ENCODE measurements at places on chromosomes 7 and 10.

- DNase-seq = no peak
Observed at GRCh38 chr7:111262293-111263116, 171.6 kb downstream of the LRRN3 start.

DNA sequence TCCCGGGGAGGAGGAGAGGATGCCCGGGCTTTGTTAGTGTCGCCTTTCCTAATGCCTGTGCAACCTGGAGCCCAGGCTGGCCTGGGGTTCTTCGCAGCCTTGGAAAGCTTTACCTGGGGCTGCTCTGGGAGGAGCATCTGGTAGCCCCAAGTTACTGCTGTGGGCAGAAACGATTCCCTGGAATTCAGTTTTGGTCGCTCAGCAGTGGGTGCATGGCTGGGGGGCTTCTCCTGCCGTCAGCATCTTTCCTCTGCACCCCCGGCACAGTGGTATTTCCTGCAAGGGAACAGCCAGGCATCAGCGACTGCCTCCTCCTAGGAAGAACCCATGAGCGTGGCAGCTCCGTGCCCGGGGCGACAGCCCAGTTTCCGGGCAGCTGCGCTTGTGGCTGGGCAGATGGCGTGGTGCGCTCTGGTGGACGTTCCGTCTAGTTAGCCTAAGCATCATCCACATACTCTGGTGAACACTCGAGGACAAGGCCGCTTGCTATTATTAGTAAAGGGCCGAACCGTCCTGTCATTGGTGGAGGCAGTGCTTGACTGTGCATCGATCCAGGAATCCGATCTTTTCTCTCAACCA, 107.0 kb upstream of the BTBD16 start:
- DNase-seq = no peak

DNA sequence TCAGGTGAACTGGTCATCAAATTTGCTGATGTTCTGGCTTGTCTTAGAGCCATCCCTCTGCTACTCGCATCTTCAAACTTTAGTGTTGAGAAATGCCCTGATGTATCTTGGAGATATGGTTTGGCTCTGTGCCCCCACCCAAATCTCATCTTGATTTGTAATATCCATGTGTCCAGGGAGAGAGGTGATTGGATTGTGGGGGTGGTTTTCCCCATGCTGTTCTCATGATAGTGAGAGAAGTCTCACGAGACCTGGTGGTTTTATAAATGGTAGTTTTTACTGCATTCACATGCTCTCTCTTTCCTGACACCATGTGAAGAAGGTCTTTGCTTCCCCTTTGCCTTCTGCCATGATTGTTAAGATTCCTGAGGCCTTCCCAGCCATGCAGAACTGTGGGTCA, 74.0 kb upstream of the AFAP1L2 start:
- no peak for DNase-seq

GRCh38 chr7:99127636-99128035, 16.3 kb downstream of the SMURF1 start:
- DNase-seq = no peak

DNA sequence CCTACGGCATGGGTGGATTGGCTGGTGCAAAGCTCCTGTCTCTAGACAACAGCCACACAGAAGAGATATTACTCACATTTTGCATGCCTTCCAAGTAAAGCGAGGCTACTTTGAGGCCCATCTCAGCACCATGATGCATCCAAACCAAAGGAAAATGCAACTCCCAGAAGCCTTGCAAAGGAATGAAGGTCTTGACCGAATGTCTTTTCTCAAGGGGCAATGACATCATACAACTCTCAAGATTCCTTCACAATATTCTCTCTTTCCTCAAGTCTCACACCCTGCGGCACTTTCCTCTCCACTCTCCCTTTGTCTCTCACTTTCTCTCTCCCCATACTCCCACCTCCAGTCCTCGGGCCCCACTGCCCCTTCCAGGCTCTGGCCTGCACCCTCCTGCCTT, 44.8 kb upstream of the CPXM2 start:
- no peak for DNase-seq

- DNase-seq = no peak
Observed at GRCh38 chr7:131683536-131684125, 127.2 kb upstream of the PODXL start.

GRCh38 chr10:117718986-117719920, 176.7 kb downstream of the EMX2 start:
- DNase-seq = no peak

DNA sequence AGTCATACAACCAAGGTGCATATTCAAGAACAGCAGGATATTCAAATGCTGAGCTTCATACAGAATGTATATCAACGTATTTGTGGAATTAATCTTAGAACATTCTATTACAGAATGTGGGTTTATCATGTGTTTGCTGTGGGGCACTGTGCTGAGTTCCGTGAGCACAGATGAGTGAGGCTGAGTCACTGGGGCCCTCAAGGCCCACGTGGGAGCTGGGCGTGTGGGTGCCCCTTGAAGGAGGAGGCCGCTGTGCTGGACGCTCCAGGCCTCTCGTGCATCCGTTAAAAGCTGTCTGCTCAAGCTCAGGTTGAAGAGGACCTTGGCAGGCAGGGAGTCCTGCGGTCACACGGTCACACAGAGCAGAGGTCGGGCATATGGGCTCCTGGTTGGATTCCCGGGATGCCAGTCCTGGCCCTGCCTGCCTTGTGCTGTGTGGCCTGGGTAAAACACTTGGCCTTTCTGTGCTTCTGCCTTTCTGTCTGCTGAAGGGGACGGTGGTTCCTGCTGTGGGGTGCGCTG, 70.1 kb downstream of the GLRX3 start:
- DNase-seq = no peak

GRCh38 chr7:2205036-2205780, 27.5 kb downstream of the MAD1L1 start:
- no peak for DNase-seq

GRCh38 chr7:86094166-86094669, 549.5 kb upstream of the GRM3 start:
- DNase-seq = no peak

- DNase-seq = no peak
Observed at GRCh38 chr7:148058753-148059152, 531.8 kb upstream of the C7orf33 start.

DNA sequence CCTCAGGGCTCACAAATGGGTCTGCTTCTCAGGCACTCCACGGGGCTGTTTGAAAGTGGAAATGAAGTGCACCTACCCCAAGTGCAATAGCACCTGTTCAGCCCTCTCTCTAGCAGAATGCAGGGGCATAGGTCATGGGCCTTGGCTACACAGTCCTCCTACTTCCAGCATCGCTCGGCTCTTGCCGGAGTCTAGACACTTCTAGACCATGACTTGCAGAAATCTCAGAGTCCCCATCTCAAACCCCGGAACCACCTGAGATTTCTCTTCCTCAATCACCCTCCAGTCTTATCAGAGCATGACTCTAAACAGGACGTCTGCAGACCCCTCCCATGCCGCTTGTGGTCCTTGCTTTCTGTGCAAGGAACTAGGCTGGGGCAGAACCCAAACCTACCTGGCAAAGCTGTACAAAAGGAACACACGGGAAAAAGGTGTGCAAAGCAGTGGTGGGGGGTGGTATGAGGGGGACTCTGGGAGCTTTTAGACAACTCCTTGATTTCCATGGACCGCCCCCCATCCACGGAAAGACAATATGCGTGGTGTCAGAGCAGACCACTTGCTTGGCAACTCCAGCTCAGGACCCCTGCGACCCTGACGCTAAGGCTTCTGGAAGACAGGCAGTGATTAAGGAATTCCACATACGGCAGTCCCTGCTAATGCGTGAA, 13.8 kb downstream of the TMEM273 start:
- DNase-seq = no peak

DNA sequence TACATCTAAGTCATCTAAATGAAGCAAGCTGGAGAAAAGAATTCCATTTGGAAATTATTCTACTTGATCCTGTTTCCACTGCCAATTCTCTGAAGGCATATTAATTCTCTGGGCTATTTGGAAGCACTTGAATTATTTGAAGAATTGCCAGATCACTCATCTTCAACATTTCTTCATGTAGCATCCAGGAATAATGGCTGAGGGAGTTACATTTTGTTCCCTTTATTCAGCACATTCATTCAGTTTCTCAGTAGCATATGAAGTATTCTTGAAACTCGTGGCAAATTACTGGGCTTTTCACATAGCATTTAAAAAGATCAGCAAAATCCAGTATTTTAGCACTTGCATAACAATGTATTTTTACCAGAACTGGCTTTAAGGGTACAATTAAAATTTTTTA, 127.1 kb upstream of the VIPR2 start:
- DNase-seq = no peak

DNA sequence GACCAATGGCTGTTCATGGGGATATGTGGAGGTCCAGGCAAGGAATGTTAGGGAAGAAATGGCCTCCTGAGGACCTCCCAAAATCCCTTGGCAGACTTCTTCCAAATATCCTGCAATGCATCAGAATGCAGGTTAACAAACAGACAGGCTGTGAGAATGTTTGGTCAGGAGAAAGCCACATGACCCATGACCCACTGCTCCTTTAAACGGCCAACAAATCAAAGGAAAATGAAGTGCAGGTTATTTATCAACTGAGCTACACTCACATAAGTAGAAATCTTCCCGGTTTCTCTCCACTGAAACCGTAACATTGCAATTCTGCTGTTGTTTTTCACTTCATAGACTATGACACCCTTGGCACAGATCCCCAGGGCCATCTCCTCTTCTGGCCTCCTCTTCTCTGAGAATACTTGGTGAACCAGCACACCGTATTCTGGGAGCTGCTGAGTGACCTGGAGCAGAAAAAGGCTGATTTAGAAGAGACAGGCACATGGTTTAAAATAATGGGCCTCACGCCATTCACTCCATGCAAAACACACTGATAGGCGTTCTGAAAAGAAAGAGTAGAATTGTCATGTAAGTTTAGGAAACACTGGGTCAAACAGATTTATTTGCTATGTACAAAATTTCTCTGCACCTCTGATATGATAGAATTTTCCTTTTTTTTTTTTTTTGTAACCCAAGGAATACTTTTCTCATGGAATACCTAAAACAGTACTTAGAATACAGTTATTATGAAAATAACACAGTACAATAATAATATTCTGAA, 67.8 kb downstream of the FRMPD2 start:
- DNase-seq = no peak

DNA sequence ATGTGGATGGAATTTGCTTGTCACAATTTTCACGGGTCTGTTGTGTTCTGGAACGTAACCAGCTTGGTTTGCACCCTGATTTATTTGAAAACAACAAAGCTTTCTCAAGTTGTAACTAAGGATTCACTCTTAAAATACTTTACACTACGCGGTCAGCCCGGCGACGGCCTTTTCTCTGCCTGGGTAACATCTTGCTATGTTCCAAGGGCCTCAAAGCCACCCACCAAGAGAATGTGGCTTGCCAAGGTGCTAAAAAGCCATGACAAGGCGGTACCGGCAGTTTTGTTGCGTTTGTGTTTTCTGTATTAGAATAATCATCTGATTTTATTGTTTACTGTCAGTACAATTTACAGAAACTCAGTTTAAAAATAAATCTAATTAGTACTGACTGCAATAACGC, 220.9 kb downstream of the SFMBT2 start:
- DNase-seq = no peak
